ENCODE measurements at places on chromosomes 13 and 19. TPM values are rescaled to one million over a fixed set of nuclear protein-coding genes. Genes with fewer than 3 reads are reported as not detected.

The SCEL gene
- not detected for polyA plus RNA-seq

The PSG7 gene
- polyA plus RNA-seq = 0.17 TPM

The TLE6 gene
- 0.26 TPM for polyA plus RNA-seq

The OR7A5 gene
- polyA plus RNA-seq = not detected

GRCh38 chr13:99506634-99507033 is 5.4 kb downstream of the TM9SF2 start:
- DNase-seq = no peak

DNA sequence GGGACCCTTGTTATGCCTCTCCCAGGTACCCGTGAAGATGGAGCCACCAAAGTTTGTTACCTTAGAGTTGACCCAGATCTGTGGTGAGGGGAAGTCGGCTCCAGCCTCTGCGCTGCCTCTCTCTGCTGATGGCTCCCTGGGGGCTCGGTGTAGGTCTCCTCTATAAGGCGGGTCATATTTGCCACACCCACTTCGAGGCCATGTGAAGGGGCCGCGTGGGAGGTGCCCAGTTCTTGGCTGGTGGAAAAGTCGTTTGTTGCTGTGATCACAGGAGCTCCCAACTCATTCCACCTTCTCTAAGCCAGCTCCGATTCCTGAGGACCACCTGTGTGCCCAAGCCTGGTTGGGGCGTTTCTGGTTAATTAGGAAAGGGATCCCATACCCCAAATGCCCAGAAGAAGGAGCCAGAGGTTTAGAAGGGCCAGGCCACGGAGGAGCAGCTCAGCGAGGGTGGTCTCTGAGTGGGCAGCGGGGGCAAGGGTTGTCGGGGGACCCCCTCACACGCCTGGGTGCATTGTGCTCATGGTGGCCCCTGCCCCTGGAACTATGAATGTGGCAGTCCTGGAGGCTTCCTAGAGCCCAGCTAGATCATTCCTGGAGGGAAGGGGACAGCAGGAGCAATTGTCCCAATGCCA is 296.5 kb downstream of the ZNF536 start:
- no peak for DNase-seq

DNA sequence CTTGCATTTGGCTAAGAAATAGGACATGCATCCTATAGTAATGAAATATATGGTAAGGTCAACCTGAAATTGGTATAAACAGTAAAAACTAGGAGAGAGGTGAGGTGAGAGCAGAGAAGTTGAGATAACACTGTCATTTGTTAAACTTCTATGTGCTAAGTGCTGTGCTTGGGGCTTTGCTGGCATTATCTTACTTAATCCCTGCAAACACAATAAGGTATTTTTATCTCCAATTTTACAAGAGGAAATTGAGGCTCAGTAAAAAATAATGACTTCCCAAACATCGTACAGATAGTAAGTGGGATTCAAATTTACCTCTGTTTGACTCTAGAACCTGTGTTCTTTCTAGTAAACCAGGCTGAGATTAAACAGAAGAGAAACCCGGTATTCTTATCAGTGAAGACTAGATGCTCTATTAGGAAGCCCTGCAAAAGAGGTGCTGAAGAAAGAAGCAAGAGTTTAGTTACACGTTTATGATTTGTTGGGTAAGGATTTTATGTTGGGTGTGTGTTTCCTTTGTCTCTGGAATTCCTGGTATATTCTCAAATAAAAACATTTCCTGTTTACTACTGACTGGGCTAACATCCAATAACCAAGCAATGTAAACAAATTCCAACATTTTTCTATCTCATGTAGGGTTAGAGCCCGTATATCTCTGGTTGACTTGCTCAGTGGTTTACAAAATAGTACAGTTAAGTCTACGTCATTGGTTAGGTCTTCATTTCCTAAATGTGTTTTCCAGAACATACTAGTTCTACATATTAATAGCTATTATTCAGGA is 137.3 kb upstream of the FNDC3A start:
- DNase-seq = no peak

The RDH8 gene
- polyA plus RNA-seq = 0.05 TPM

The LHB gene
- not detected for polyA plus RNA-seq

DNA sequence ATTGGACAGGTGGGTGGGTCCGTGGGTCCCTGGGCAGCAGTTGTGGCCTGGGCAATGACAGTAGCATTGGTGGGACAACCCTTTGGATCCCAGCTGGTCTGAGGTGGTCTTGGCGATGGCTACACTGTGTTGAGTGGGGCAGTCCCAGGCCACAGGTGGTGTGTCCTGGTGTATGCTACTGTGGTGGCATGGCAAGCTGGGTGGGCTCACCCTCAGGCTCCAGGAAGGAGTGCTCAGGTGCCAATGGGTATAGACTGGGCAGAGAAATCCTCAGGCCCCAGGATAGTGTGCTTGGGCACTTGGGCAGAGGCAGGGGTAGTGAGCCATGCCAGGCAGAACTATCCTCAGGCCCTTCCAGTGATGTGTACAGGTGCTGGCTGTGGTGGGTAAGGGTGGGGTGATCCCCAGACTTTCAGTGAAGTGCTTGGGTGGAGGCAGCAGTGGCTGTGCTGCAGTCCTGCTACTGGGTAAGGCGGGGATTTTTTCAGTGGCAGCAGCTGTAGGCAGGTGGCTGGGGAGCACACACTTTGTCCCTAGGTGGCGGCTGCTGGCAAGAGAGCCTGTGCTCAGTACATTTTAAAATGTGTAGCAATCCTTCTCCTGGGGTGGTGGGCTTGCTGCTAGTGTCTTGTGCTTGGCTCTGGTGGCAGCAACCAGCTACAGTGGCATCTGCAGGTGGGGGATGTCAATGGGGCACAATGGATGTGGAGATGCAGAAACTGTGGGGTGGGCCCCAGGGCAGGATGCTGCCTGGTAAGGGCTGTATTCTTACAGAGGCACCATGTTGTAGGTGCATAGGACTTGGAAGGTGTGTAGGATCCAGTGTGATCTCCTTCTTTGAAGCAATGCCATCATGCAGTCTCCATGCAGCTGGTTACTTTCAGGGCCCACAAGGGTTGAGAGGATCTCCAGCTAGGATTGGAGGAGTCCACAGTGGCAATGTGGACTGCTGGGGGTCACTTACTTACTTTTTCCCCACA is 64.9 kb downstream of the DNAJC3 start:
- no peak for DNase-seq

The FAM216B gene
- polyA plus RNA-seq = not detected

The CCDC106 gene
- polyA plus RNA-seq = 5.5 TPM

GRCh38 chr13:38582133-38582532 is 104.7 kb upstream of the FREM2 start:
- DNase-seq = peak; percentile 2

The ZBTB32 gene
- not detected for polyA plus RNA-seq

- no peak for DNase-seq
These were observed 17.1 kb downstream of the ARL11 start for GRCh38 chr13:49645451-49645850.

DNA sequence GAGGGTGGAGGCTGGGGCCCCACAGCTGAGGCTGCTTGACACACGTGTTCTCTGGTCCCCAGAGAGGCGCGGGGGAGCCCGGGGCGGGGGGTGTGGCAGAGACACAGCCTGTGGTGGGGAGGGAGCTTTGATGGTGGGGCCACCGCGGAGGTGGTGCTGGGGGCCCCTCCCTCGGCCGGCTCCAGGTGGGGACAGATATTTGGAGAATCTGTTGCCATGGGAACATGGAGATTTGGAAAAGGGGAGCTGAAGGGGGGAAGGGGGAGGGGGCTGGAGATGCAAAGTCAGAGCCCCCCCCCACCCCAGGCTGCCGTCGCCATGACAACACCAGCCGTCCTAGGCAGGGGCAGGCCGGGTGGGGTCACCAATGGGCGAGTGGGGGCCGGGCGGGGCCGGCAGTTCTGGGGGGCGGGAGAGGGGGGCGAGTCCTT is 1.2 kb downstream of the PRKCG start:
- no peak for DNase-seq

GRCh38 chr13:46492946-46493345 is 60.0 kb upstream of the LRCH1 start:
- no peak for DNase-seq

GRCh38 chr13:30585748-30586262 is 31.9 kb upstream of the USPL1 start:
- DNase-seq = no peak

- no peak for DNase-seq
These were observed 534.7 kb downstream of the KLF12 start for GRCh38 chr13:73599232-73600128.

GRCh38 chr13:79566118-79566517 is 85.2 kb downstream of the NDFIP2 start:
- DNase-seq = no peak

The LGALS7B gene
- not detected for polyA plus RNA-seq

The SMAD9 gene
- polyA plus RNA-seq = 3.4 TPM

The GRIN3B gene
- polyA plus RNA-seq = 0.32 TPM

The PRODH2 gene
- polyA plus RNA-seq = not detected

DNA sequence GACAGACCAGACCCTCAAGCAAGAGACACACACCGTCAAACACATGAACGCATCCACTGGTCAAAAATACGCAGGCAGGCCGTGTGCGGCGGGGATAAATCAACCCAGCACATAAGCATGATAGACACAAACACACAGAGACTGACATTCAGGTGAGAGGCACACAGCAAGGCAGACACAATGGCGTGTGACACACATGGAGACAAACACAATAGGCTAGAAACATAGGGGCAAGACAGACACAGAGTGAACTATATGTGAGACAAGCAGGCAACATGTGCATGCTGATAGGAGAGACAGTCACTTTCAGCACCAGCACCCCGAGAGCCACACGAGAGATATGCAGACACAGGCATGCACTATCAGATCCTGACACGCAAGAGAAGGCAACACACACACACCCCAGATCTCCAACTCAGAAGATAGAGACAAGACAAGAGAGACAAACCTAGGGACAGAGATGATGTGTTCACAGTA is 6.9 kb upstream of the JUNB start:
- no peak for DNase-seq

- DNase-seq = peak; percentile 34
These were observed 678 bp downstream of the ISOC2 start for GRCh38 chr19:55460670-55461258.

The KASH5 gene
- polyA plus RNA-seq = not detected

DNA sequence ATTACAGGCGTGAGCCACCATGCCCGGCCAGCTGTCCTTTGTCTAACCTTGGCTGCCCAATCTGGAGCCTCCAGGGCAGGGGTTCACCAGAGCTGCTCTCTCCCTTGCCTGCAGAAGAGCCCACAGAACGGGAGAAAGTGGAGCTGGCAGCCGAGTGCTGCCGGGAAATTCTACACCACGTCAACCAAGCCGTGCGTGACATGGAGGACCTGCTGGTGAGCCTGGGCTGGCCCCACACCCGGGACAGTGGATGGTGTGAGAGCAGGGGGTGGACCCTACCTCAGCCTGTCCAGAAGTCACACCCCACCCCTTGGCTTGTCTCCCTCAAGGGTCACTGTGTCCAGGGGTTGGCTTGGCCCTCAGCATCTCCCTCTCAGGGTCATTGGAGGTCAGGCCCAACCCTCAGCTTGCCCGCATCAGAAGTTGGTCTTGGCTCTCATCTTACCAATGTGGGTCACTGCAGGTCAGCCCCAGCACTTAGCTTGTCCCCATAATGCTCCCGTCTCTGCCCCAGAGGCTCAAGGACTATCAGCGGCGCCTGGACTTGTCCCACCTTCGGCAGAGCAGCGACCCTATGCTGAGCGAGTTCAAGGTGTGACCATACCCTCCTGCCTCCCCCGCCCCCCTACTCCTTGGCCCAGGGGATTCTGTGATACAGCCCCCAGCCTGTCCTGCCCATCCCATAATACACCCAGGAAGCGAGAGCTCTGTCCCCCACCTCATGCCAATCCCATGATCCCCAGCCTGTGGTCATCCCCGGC is 20.4 kb downstream of the ARHGEF1 start:
- DNase-seq = no peak

DNA sequence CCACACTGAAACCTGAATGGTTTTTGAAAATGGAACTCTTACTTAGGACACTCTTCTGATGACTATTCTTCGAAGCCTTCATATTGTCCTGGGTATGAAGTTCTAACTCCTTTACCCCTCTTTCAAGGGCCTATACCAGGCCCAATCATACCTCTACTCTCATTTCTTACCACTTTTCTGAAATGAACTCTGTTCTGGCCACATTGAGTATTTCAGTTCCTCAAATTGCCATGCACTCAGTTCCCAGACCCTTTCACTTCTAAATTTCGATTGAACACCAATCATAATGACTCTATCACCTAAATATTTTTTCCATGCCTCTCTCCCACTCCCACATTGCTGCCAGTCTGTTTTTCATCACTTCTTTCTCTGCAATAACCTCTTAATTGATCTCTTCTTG is 53.7 kb downstream of the LACC1 start:
- no peak for DNase-seq

All from BJ (cell line).